ENCODE measurements at places on chromosomes 2 and 18.

DNA sequence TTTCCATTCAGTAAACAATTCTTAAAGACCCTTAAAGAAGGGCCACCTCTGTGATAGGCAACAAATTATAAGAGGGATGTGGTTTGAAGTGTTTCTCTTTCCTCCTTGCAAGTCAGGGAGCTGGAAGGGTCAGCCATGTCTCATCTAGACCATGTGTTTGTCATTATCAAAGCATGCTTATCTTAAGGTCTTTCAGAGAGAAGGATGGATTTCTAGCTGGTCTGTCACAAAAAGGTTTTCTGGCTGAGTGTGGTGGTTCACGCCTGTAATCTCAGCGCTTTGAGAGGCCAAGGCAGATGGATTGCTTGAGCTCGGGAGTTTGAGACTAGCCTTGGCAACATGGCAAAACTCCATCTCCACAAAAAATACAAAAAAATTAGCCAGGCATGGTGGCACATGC, 59.2 kb upstream of the PEX13 start:
- DNase-seq, result no peak

GRCh38 chr18:54261894-54262293, 7.4 kb upstream of the POLI start:
- DNase-seq, result no peak

- DNase-seq, result no peak
Observed at GRCh38 chr2:197705912-197706838, 1.0 kb downstream of the MARS2 start.

- DNase-seq, result peak; percentile 26
Observed at GRCh38 chr2:136381722-136382633, 264.0 kb upstream of the CXCR4 start.

- DNase-seq, result no peak
Observed at GRCh38 chr2:139825726-139826125, 1045.5 kb upstream of the NXPH2 start.
